ENCODE measurements at places on chromosomes 6 and 20.

DNA sequence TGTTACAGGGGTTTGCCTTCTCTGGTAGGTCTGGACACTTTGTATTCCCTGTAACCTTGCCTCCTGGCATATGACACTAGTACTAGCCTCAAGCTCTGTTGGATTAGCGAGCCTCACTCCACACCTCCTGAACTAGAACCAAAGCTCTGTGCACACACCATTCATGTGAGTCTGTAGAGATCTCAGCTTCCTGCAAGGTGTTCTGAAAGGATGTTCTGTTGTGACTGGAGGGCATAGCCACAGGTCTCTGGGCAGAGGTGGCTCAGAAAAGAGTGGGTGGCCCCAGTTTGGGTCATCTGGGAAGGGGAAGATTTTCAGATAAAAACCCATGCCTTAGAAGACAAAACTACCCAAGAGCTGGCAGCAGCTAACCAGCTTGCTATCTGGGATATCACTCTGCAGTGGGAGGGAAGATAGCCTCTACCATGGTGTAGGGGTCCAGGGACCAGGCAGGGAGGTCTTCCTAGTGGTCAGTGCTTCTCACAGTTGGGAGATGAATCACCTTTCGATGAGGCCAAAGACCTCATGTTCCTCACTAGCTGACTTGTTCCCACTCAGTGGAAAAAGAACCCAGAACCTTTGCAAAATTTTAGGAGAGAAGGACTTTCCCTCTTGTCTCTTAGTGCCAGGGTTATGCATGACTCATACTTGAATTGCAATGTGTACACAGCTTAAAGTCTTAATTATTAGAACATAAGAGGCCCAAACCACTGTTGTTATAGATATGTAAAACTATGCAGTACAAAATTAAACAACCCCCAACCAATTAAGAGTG, 41.4 kb downstream of the HLA-F start:
- no peak for DNase-seq

GRCh38 chr6:158073776-158074175, 92.1 kb downstream of the SYNJ2 start:
- DNase-seq = no peak

GRCh38 chr6:68777956-68778355, 142.9 kb downstream of the ADGRB3 start:
- no peak for DNase-seq

GRCh38 chr20:59813126-59813947, 120.1 kb downstream of the SYCP2 start:
- DNase-seq = no peak

DNA sequence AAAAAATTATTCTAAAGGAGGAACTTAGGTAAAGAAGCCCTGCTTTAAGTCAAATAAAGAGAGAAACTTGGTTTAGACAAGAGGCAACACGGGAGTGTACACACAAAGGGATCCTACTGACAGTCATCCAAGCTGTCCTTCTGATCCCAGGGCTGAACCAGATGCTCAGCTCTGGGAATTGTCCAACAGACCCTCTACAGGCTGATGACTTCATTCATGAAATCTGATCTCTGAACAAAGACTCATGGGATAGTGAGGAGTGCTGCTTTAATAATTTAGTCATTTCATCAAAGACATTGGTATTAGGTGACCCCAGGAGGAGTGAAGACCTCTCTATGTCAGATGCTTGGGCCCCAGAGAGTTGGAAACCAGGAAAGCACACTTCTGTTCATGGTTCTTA, 65.6 kb upstream of the ARMH2 start:
- DNase-seq = no peak

GRCh38 chr6:79538106-79538971, 1.1 kb upstream of the LCA5 start:
- DNase-seq = no peak

DNA sequence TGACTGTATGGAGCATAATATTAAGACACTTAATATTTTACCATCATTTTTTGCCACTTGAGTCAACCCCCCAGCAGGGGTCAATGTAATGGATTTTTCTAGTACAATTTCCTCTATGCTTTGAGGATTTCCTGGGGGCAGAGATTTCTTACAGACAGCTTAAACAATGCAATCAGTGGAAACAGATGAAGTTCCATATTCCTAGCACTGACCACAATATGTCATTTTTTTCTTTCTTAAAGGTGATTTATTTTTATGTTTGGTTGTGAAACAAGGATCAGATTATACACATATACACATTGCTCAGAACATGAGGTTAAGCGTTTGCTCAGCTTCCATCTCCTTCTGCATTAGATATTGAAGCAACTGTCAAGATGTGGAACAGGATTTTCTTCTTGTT, 82.0 kb upstream of the ID4 start:
- no peak for DNase-seq

- no peak for DNase-seq
Measured at GRCh38 chr20:4916971-4917881, 84.1 kb downstream of the SLC23A2 start.

DNA sequence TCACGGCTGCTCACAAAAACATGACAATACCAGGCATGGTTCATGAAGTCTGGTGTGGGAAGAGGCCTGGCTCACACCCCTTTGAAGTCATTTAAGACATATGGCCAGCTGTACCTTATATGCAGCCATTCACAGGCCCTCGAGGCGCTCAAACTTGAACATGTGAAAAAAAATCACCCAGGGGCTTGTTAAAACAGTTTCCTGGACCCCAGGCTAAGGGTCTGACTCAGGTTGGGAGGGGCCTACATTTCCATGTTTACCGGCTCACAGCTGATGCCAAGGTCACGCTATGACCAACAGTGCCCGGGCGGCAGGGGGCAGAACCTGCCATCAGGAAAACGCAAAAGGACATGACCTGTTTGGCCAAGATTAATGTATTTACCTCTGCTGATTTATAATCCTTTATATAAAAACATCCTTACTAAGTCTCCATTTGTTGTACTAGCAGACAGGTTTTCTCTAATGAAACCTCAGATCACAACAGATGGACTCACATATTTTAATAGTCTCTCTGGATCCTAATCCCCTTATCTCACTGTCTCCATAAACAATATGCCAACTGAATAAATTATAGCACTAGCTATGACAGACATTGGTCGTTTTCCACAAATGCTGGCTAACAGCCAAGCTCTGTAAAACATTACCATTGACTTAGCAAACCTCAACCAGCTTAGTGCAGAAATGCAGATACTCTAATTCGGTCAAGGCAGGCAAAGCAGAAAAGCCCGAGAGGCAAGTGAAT, 19.9 kb downstream of the EZR start:
- DNase-seq = no peak

- no peak for DNase-seq
Measured at GRCh38 chr6:150005761-150006651, 19.3 kb downstream of the RAET1L start.

- DNase-seq = no peak
Measured at GRCh38 chr20:44070139-44070900, 116.7 kb downstream of the JPH2 start.

- peak; percentile 19 for DNase-seq
Measured at GRCh38 chr6:56490993-56491392, 151.7 kb downstream of the DST start.

DNA sequence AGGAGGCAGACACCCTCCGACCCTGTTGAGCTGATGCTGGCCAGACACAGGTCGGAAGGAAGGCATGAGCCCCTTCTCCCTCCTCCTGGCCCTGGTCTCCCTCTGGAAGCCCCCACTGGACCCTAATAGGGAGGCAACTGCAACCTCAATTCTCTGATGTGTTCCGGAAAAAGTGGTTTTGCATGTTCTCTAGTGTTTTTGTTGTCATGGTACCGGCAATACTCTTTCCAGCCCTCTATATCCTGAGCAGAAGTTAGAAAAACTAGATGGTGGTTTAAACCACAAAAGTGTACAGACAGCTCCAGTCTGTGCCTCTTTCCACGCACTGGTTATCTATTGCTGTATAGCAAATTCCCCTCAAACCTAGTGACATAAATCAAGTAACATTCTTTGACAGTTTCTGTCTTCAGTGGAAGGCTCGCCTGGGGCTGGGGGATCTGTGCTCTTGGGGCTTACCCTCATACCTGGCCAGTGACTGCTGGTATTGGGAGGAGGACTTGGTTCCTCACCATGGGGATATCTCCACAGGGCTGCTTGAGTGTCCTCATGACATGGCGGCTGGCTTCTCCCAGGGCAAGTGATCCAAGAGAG, 37.0 kb downstream of the SYTL3 start:
- no peak for DNase-seq

DNA sequence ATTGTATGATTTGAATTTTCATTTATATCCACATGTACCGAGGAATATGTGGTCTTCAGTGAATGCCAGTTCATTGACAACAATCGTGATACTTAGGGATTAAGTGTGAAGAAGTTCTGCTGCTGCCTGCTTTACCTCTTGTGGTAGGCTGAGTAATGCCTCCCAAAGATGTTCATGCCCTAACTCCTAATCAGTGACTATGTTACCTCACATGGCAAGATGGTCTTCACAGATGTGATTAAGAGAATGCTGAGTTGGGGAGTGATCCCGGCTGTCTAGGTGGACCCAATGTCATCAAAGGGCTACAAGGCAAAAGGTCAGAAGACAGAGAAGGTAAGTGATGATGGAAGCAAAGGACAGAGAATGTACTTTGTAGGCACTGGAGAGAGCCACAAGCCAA, 181.0 kb downstream of the FOXC1 start:
- DNase-seq = no peak

- no peak for DNase-seq
Measured at GRCh38 chr20:46694484-46694883, 5.2 kb upstream of the TP53RK start.

GRCh38 chr20:17992847-17993513, 24.2 kb downstream of the MGME1 start:
- DNase-seq = no peak

- DNase-seq = no peak
Measured at GRCh38 chr6:33628401-33628964, 7.4 kb downstream of the ITPR3 start.

- DNase-seq = no peak
Measured at GRCh38 chr6:95294043-95294442, 283.3 kb upstream of the MANEA start.

DNA sequence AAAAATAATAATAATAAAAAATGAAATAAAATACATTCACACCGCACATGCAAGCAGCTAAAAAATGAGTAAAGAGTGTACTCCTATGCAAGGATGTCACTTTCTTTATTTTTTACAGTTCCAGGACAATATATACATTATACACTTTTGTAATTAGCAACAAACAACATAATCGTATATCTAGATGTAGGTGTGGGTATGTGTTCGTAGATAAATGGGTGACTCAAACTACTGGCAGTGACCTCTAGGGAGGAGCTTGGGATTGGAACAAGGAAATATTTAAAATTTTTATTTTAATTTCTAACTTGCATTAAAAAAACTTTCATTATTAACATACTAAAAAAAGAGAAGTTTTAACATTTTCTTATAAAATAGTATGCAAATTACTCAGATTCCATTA, 86.1 kb upstream of the MYLIP start:
- DNase-seq = no peak

DNA sequence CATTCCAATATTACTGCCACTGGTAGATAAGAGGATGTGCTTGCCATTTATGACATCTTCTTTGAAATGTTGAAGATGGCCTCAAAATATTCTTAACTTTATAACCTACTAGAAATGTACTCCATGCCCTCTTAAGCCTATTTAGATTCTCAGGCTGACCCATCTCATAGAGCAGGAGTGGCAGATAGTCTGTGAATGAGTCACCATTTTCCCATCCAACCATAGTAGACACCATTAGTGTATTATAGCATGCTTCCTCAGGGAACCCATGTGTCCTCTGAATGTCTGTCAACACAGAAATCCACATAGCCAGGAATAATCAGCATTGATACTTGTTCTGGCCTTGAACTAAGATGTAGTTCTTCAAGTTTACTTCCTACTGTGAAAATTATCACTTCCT, 150.2 kb downstream of the IMPG1 start:
- DNase-seq = no peak

DNA sequence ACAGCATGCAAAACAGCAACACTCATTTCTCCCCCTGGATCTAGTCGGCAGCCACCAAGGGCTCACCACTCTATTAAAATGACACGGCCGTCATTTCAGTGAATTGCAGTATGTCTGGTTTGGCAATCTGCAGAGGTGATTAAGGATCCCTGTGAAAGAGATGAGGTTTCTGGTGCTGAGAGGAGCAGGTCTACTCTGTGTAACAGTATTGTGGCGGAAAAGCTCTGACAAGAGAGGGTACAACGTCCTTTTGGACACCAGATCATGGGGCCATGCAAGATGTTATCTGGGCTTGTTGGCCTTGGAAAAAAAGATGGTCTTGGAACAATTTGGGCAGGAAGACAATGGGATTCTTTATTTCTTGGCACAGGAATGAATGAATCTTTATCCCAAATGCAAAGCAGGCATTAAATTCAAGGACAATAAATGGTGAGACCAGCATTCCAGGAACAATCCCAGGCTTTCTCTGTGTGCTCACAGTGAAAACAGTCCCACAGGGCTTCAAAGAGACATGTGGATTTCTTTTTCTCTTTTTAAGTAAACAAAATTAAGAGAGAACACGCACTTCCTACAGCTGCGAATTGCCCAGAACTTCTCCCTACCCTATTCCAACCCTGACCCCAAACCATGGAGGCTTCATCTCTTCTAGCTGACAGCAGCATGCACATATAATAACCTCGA, 33.7 kb upstream of the ADGRF1 start:
- no peak for DNase-seq

DNA sequence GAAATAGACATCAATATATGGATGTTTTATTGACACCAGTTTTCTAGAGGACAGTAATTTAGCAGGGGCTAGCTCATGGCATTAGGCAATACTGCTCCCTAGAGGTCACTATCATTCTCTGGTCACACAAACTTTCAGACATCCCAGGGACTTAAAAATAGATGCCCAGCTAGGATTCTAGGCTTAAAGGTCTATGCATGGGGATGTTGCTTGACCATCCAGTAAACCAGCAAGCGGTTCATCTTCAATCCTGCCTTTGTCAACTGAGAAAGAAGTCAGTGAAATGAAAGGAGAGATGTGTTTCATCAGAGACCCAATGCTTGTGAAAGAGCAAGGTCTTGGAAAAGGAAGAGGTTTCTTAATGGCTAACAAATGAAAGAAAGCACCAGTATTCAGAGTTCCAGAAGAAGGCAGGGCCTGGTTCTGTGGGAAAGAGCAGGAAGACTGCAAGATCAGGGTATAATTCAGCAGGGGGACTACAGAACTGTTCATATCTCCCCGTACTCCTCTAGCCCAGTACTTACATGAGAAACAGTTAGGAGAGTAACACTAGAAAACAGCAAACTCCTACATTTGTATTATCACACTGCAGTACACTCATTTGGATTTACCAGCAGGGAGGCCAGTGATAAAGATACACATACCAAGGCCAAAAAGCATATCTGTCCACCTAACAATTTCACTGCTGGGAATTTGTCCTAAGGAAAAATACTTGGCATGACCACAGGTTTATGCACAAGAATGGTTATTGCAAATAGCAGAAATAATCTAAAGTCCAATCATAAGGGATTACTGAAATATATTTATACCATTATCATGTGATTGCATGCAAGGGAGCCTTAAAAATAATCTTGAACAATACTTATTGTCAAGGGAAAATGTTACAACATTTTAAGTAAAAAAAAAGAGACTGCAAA, 151.4 kb upstream of the LAMA2 start:
- no peak for DNase-seq
